Stimulated activated CD4-positive, alpha-beta T cell treated with anti-CD3 and anti-CD28 coated beads, Interleukin-2, amount 100 ng/mL, for 24 hours (primary cell): ENCODE measurements at places on chromosomes 7 and 10.

DNA sequence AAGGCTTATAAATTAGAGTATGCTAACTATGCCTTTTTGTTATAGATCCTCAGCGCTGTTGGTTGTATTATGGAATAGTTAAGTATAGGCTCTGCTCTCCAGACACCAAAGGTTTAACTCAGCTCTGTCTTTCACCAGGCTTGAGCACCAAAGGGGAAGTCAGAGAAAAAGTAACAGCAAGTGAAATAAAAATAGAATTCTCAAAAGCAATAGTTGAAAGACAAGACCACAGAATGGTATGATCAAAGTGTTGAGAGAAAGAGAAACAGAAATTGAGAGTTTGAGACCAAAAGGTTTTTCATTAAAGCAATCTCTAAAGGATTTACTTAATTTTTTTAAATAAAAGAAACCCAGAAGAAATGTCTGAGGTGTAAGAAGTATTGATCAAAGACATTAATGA, 529.8 kb upstream of the C7orf33 start:
- DNase-seq = no peak

GRCh38 chr7:123538897-123539296, 4.5 kb upstream of the IQUB start:
- no peak for DNase-seq

- no peak for DNase-seq
Observed at GRCh38 chr7:36906956-36907635, 182.8 kb upstream of the AOAH start.

- DNase-seq = no peak
Observed at GRCh38 chr7:41592236-41592635, 110.7 kb downstream of the INHBA start.

DNA sequence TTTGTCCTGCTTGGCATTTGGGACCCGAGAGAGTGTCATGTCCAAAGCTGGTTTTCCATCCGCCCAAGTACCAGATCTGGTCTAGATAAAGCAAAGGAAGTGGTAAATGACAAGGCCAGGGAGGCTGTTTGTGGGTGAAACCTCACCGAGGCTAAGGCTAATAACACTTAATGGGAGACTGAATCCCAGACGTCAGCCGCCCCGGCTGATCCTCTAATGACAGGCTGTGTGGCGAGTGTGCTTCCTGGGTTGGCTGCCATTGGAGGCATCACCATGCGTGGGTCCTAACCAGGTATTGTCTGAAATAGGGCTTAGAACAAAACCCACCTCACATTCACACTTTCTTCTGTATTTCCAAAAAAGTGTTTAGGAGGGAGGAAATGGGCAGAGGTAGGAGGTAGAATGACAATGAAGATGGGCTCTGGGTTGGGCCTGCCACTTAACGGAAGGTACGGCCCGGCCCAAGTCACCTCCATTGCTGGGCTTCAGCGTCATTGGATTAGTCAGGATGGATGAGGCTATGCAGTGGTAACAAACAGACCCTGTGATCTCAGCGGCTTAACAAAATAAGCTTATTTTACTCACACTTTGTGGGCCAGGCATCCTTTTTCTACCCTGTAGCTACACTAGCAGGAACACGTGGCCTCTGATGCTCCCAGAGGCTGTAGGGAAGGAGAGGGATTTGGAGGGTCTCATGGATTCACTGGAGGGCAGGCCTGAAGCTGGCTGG, 59.7 kb downstream of the PROSER2 start:
- no peak for DNase-seq

- DNase-seq = peak; percentile 22
Observed at GRCh38 chr7:45921699-45922519, 837 bp upstream of the IGFBP3 start.
